ENCODE measurements at places on chromosomes 3 and 15.

DNA sequence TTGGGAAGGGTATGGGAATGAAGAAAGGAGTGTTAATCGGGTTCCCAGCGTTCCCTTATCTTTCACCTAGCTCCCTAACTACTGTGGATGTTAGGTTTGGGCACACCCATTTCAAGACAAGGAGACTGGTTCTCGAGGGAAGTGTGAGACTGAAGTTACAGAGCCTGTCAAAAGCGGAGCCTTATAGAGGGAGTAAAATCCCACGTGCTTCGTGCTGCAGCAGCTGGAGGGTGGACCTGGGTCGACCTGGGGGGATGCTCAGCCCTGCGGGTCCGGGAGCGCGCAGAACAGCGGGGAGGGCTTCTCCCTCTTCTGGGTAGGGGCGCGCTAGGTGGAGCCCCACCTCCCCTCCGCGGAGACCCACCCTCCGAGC is 314 bp upstream of the TMED3 start:
- DNase-seq = no peak

- DNase-seq = no peak
Observed at GRCh38 chr3:57068437-57069089, 8.1 kb downstream of the SPATA12 start.

GRCh38 chr3:191331388-191331787 is 1.1 kb upstream of the UTS2B start:
- no peak for DNase-seq

GRCh38 chr3:73314151-73314951 is 252.9 kb downstream of the EBLN2 start:
- DNase-seq = no peak

GRCh38 chr3:166111562-166111961 is 274.3 kb upstream of the BCHE start:
- DNase-seq = no peak

- DNase-seq = no peak
Observed at GRCh38 chr15:35019404-35020327, 31.6 kb upstream of the ZNF770 start.

DNA sequence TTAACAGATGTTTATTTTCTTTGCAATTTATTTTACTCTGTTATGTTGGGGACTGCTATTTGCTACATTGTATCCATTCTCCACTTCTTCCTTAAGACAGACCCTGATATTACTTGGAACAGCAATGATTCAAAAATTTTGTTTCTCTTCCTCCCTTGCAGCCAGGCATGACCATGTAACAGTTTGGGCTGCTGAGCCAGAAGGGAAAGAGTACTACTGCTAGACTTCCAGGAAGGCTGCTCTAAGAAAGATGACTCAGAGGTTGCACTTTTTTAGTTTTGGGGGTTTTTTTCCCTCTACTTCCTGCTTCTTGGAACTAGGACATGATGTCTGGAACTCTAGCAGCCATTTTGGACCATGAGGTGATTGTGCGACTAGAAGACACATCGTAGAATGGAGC is 10.3 kb downstream of the PRR20G start:
- DNase-seq = no peak

DNA sequence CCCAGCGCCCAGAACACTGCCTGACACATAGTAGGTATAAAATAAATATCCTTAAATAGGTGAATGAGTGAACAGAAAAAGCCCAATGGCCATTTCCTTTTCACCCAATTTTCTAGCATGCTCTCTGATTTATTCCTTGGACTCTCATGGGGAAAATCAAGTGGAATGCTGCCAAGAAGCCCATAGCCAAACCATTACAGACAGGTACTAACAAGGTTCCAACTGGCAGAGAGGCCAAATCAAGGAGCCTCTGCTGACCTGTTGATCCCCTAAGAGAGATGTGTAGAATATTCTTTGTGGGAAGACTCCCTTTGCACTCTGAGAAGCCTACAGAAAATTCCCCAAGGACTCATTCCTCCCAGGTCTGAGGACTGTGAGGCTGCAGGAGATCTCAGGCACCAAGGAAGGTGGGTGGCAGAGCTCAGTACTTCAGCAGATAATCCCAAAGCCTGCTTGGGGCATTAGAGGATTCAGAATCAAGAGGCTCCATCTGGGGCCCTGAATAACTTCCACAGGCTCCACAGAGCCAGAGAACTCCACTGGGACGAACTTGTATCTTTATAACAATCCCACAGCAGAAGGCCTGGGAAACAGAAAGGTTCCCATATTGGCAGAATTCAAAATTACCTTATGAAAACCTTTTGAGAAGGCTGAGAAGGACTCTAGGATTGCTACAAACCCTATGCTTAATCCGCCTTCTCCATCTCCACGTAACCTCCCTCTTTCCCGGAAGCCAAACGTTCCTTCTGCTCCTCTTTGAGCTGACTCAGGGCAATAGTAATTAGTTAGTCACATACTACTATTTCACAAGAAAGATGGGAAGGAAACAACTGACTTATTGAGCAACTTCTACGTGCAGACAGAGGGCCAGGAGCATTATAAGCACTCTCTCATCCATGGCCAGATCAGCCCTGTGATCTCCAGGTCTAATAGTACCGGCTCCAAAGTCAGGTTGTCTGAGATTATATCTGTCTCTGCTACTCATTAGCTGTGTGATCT is 34.5 kb downstream of the PRICKLE2 start:
- DNase-seq = no peak

DNA sequence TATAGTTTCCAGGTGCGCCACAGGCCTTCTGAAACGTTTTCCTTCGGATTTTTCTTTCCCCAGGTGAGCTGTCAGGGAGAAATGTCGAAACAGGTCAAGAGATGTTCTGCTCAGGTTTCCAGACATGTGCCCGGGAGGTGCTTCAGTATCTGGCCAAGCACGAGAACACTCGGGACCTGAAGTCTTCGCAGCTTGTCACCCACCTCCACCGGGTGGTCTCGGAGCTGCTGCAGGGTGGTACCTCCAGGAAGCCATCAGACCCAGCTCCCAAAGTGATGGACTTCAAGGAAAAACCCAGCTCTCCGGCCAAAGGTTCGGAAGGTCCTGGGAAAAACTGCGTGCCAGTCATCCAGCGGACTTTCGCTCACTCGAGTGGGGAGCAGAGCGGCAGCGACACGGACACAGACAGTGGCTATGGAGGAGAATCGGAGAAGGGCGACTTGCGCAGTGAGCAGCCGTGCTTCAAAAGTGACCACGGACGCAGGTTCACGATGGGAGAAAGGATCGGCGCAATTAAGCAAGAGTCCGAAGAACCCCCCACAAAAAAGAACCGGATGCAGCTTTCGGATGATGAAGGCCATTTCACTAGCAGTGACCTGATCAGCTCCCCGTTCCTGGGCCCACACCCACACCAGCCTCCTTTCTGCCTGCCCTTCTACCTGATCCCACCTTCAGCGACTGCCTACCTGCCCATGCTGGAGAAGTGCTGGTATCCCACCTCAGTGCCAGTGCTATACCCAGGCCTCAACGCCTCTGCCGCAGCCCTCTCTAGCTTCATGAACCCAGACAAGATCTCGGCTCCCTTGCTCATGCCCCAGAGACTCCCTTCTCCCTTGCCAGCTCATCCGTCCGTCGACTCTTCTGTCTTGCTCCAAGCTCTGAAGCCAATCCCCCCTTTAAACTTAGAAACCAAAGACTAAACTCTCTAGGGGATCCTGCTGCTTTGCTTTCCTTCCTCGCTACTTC is 3.8 kb downstream of the BHLHE40 start:
- DNase-seq = no peak

DNA sequence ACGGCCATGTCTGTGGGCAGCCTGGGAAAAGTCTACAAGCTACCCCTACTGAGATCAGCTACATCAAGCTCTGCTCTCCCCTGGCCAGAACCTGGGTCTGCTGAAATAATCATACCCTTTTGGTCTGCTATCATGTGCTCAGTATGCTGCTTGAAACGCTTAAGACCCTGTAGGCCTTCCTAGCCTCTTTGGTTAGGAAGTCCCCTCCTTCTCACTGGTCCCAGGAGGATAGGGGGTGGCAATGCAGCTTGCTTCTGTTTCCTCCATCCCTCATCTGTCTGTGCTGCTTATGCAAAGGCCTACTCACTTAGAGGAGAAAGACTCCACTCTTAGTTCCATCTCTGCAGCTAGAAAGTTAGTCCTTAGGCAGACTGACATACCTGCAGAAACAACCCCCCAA is 118.2 kb upstream of the RASGRP1 start:
- no peak for DNase-seq

DNA sequence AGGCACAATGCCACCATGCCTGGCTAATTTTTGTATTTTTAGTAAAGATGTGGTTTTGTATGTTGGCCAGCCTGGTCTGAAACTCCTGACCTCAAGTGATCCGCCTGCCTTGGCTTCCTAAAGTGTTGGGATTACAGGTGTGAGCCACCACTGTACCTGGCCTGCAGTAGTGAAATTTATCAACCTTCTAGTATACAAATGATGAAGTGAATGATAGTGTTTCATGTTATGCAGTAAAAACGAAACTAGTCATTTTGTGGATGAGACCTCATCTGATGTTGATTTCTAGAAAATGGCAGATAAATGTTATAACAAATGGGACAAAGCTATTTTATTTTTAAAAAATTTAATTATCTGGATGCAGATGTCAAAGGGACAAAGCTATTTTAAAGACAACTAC is 32.9 kb downstream of the NXPE3 start:
- no peak for DNase-seq

DNA sequence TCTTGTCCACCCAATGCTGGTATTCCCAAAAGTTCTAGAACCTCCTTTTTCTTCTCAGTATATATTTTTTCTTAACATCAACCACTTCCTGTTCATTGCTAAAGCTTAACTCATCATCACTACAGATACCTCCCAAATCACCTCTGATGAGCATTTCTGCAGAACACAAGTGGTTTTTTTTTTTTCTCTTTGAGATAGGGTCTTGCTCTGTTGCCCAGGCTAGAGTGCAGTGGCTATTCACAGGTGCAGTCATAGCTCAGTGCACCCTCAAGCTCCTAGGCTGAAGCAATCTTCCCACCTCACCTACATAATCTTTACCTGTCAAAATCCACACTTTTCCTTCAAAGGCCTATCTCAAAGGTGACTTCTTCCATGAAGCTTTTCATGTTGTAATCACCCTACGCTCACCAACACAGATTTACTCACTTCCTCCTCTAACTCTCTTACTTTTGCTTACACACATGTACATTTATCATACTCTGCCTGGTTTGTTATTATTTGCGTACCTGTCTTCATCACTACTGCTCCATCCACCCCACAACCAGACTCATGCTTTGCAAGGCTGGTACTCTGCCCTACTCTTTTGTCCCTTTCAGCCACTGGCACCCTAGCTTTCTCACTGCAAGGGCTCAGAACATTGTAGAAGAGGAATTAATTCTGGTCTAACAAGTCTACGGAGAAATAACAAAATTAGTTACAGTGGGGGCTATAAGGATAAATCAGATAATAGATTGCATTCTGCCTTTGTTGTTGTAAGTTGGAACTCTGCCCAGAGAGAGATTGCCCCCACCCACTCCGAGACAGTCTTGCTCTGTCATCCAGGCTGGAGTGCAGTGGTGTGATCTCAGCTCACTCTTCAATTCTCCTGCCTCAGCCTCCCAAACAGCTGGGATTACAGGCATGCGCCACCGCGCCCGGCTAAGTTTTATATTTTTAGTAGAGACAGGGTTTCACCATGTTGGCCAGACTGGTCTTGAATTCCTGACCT is 27.5 kb downstream of the HERC1 start:
- no peak for DNase-seq

GRCh38 chr3:179321668-179322285 is 1.1 kb upstream of the ZNF639 start:
- no peak for DNase-seq

DNA sequence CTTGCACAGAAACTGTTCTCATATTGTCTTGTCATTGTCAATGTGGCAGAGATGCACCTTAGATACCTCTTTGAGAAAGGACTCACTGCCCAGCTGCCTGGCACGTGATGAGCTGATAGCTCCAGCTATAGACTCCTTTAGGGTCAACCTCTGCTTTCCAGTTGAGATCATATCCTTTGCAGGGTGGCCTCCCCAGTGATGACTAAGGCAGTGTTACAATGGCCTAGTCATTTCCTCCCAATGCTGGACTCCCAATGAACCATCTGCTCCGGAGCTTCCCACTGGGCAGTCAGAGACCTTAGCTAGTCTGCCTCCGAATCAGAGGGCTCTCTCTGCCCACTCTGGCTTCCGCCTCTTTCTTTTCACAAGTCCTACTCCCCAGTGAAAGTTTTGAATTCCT is 79.5 kb downstream of the CHRD start:
- no peak for DNase-seq

- DNase-seq = no peak
Observed at GRCh38 chr3:31724651-31725050, 191.9 kb downstream of the STT3B start.

GRCh38 chr15:69104050-69104750 is 56.2 kb upstream of the GLCE start:
- no peak for DNase-seq
